Transverse colon (tissue), 4 donors: ENCODE measurements at places on chromosomes 7 and 10. TPM values are rescaled to one million over a fixed set of nuclear protein-coding genes. Genes with fewer than 3 reads are reported as not detected.

- no peak for DNase-seq
- no peaks in the 10 kb centered on the region for H3K4me1 ChIP-seq
- H3K4me3 ChIP-seq, result no peak overlapping the region
- H3K27me3 ChIP-seq, result no peaks in the 10 kb centered on the region
Measured at GRCh38 chr10:131214521-131215244, 96.8 kb downstream of the TCERG1L start.

GRCh38 chr7:17126413-17127268, 171.8 kb upstream of the AHR start:
- no peaks in the 10 kb centered on the region for H3K27me3 ChIP-seq
- H3K4me1 ChIP-seq, result no peaks in the 10 kb centered on the region
- no peak overlapping the region for H3K27ac ChIP-seq
- H3K36me3 ChIP-seq, result no peaks in the 10 kb centered on the region
- no peak for DNase-seq
- no peak overlapping the region for H3K4me3 ChIP-seq

DNA sequence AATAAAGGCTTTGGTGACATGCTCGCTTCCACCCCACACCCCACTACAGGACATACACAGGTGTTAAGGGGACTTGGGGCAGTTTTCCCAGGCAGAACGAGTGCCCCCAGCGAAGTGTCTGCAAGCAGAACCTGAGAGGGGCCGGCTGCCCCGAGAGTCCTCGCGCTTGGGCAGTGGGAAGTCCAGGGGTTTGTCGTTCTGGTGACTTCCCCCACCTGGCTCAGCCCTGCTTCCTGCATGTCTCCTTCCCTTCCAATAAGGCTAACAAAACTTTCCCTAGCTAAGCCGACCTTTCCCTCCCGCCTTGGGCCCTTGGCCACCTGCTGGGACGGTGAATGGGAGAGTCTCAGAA, 916 bp downstream of the VWA2 start:
- no peaks in the 10 kb centered on the region for H3K36me3 ChIP-seq
- no peak overlapping the region for H3K27ac ChIP-seq
- peaks cover 96% of the 10 kb centered on the region for H3K27me3 ChIP-seq
- H3K4me1 ChIP-seq, result peaks cover 16% of the 10 kb centered on the region

GRCh38 chr7:43164757-43165156, 52.3 kb downstream of the HECW1 start:
- no peak overlapping the region for H3K27ac ChIP-seq
- DNase-seq, result no peak
- H3K36me3 ChIP-seq, result no peaks in the 10 kb centered on the region
- H3K4me3 ChIP-seq, result no peak overlapping the region
- no peaks in the 10 kb centered on the region for H3K27me3 ChIP-seq
- H3K4me1 ChIP-seq, result no peaks in the 10 kb centered on the region

GRCh38 chr10:5614155-5614721, 52.2 kb downstream of the ASB13 start:
- H3K4me1 ChIP-seq, result peaks cover 22% of the 10 kb centered on the region
- H3K27me3 ChIP-seq, result no peaks in the 10 kb centered on the region
- no peak overlapping the region for H3K4me3 ChIP-seq
- peak overlapping the region; percentile 68 for H3K27ac ChIP-seq
- DNase-seq, result no peak

- no peak overlapping the region for H3K4me3 ChIP-seq
- H3K27ac ChIP-seq, result no peak overlapping the region
- no peak for DNase-seq
- H3K36me3 ChIP-seq, result no peaks in the 10 kb centered on the region
- H3K27me3 ChIP-seq, result no peaks in the 10 kb centered on the region
- no peaks in the 10 kb centered on the region for H3K4me1 ChIP-seq
Measured at GRCh38 chr10:89505640-89506275, 29.6 kb downstream of the SLC16A12 start.

DNA sequence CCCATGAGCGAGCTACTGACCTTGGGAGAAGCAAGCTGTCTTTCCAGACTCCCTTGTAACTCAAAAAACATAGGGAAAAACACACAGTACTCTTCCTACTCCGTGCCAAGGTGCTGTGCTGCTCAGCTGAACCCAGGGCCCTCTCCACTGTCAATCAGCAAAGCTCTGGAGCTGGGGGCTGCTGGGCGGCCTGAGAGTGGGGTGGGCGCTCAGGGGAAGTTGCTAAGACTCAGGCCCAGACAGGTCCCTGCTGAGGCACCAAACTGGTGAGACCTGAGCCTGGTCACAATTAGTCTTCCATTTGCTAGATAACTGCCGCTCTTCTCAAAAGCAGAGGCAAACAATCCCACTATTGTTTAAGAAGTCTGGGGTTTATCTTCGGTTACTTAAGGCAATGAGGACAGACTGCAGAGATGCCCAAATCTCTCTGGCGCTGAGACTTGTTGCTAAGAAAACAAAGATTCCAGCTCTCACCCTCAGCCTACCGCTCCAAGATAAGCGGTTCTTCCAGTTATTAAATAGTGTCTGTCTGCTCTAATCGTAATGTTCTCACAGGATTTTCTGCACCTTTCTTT, 22.0 kb downstream of the STEAP1B start:
- H3K27ac ChIP-seq, result no peak overlapping the region
- no peak for DNase-seq
- no peaks in the 10 kb centered on the region for H3K27me3 ChIP-seq
- H3K4me1 ChIP-seq, result no peaks in the 10 kb centered on the region
- no peaks in the 10 kb centered on the region for H3K36me3 ChIP-seq
- no peak overlapping the region for H3K4me3 ChIP-seq

Gene PLXNA4
- 1.1 TPM for total RNA-seq

Gene DNAJC12
- 6.5 TPM for total RNA-seq

Gene POP7
- 29.1 TPM for total RNA-seq

Gene DNAJC30
- total RNA-seq, result 6.2 TPM

Gene PTPN20
- total RNA-seq, result 4.9 TPM

Gene CH25H
- 2.1 TPM for total RNA-seq
